Metanephros (tissue), 2 donors: ENCODE measurements at places on chromosomes 11 and 22. TPM values are rescaled to one million over a fixed set of nuclear protein-coding genes. Genes with fewer than 3 reads are reported as not detected.

The MTMR3 gene
- 77.4 TPM for total RNA-seq

The KDM4E gene
- total RNA-seq: not detected

The ISX gene
- 0.06 TPM for total RNA-seq

The TTC36 gene
- 4.2 TPM for total RNA-seq

The RFPL1 gene
- not detected for total RNA-seq

The SCUBE1 gene
- total RNA-seq: 10.7 TPM

The SLC25A22 gene
- 10.7 TPM for total RNA-seq

The RBMXL2 gene
- 0.64 TPM for total RNA-seq

The LRRN4CL gene
- 5.4 TPM for total RNA-seq

The MUC5AC gene
- 0.18 TPM for total RNA-seq

The APOL2 gene
- 41.9 TPM for total RNA-seq

The PIK3IP1 gene
- 23.6 TPM for total RNA-seq

The KCNC1 gene
- 0.41 TPM for total RNA-seq

The LRRC75B gene
- total RNA-seq: 25.6 TPM

The TSSK2 gene
- not detected for total RNA-seq

The ZNF214 gene
- 7.0 TPM for total RNA-seq

The ZNF215 gene
- total RNA-seq: 2.2 TPM

The HMBS gene
- 19.7 TPM for total RNA-seq

The MCHR1 gene
- 0.29 TPM for total RNA-seq

The ARHGAP42 gene
- total RNA-seq: 33.8 TPM

The MIAT gene
- 2.6 TPM for total RNA-seq

The MRGPRE gene
- total RNA-seq: not detected

The PAX6 gene
- total RNA-seq: 0.06 TPM

The DEUP1 gene
- total RNA-seq: 0.29 TPM

The TEX54 gene
- not detected for total RNA-seq

The APOL4 gene
- total RNA-seq: 6.3 TPM

The OR4B1 gene
- not detected for total RNA-seq

The CCDC87 gene
- 0.23 TPM for total RNA-seq

The IFITM10 gene
- total RNA-seq: 0.35 TPM

The FBLN1 gene
- total RNA-seq: 145 TPM

The CNTF gene
- 0.99 TPM for total RNA-seq

The MUC2 gene
- total RNA-seq: under 0.01 TPM

The OR8A1 gene
- not detected for total RNA-seq

The SHANK2 gene
- 72.7 TPM for total RNA-seq

The SMIM38 gene
- 0.99 TPM for total RNA-seq

The CALCA gene
- total RNA-seq: 6.1 TPM

The TRPC6 gene
- total RNA-seq: 12.7 TPM

The OAF gene
- 38.0 TPM for total RNA-seq

The SNX32 gene
- total RNA-seq: 1.9 TPM

The SLC22A6 gene
- total RNA-seq: 9.7 TPM

The RFPL2 gene
- total RNA-seq: 0.18 TPM

The TRIM49 gene
- total RNA-seq: not detected

The GPHA2 gene
- 1.3 TPM for total RNA-seq

The OR4A16 gene
- not detected for total RNA-seq

The ARHGAP8 gene
- 14.8 TPM for total RNA-seq

The VWA5A gene
- 27.7 TPM for total RNA-seq
